NT2/D1 (cell line): ENCODE measurements at places on chromosomes 6 and 20.

DNA sequence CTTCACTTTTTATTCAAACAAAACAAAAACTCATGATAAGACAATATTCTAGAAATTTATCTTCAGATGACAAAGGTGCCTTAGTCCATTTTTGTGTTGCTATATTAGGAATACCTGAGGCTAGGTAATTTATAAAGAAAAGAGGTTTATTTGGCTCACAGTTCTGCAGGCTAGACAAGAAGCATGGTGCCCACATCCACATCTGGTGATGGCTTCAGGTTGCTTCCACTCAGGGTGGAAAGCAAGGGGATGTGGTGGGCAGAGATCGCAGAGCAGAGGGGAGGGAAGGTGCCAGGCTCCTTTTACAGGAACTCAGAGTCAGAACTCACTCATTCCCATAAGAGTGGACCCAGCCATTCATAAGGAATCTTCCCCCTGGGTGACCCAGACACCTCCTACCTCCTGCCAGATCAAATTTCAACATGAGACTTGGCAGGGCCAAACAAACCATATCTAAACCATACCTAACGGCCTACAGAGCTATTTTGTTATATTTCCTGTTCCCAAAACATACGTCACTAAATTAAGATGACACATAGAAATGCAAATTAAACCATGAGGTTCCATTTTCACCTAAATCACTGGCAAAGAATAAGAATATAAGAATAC is 26.4 kb downstream of the ABHD12 start:
- DNase-seq: no peak

GRCh38 chr6:55979526-55979925 is 104.1 kb upstream of the BMP5 start:
- DNase-seq: no peak

- DNase-seq: no peak
Measured at GRCh38 chr6:152100183-152100618, 292.7 kb downstream of the ESR1 start.

GRCh38 chr6:3697609-3698008 is 53.9 kb downstream of the PXDC1 start:
- DNase-seq: no peak

DNA sequence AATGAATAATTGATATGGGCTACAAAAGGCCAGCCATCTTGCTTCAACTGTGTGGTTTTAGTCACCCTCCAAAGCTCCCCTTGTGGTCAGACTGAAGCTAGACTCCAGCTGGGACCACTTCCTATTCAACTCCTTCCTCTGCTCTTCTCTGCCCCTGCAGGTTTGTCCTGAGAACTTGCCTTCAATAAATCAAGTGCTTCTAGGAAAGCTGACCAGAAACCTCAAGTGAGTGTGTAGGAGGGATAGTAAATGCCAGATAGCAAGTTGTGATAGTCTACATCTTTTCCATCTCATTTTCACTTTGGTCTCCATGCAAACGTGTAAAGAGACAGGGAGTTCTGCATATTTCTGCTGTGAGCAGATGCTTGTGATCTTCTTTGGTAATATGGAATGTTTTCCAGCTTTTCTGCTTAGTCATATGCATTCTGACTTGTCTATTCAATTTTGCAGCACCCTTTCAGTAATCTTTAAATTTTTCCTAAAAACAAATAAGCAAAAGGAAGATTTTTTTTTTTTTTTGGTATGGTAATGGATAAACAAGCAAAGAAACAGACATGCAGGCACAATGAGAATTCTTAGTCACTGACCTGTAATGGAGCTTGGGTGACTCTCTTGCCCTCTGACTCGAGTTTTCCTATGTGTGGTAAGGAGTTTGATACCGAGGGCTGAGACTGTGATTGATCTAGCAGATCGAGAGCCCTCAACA is 201.3 kb upstream of the BTBD3 start:
- DNase-seq: peak; percentile 43

GRCh38 chr20:25247956-25248785 is at the start of gene PYGB:
TSS of gene PYGB (plus strand) at chr20:25248085. CDS start at chr20:25248179, 94 bp downstream.
- peak; percentile 51 for DNase-seq

- peak; percentile 82 for DNase-seq
Measured at GRCh38 chr6:90369024-90369519, 72.4 kb upstream of the BACH2 start.

GRCh38 chr6:113873043-113873667 is 16.0 kb downstream of the MARCKS start:
- no peak for DNase-seq

GRCh38 chr6:63709148-63709547 is 73.5 kb downstream of the PHF3 start:
- no peak for DNase-seq

DNA sequence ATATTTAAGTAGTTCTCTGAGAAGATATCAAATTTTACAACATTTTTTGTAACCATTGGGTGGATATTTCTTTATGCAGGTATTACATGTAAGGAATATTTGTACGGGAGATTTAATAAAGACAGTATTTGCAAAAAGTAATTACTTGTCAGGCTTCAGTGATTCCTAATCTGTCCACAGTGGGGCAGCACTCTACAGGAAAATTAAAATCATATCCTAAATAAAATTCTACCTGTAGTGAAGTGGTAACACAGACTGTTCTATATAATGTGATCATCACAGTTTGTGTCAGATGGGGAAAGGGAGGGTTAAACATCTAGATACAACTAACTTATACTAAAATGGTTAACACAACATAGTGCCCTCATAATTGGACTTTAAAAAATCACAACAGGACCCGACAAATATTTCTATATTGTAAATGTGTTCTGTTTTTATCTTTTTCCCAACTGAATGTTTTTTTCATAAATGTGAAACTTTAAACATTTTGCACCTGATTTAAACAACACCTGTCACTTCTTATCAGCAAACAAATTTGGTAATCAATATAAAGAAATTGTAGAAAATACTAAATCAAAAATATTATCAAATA is 145.6 kb upstream of the MANEA start:
- DNase-seq: peak; percentile 16

GRCh38 chr20:51871943-51872342 is 69.6 kb upstream of the SALL4 start:
- DNase-seq: no peak

GRCh38 chr6:168864541-168865460 is 388.8 kb downstream of the THBS2 start:
- no peak for DNase-seq

DNA sequence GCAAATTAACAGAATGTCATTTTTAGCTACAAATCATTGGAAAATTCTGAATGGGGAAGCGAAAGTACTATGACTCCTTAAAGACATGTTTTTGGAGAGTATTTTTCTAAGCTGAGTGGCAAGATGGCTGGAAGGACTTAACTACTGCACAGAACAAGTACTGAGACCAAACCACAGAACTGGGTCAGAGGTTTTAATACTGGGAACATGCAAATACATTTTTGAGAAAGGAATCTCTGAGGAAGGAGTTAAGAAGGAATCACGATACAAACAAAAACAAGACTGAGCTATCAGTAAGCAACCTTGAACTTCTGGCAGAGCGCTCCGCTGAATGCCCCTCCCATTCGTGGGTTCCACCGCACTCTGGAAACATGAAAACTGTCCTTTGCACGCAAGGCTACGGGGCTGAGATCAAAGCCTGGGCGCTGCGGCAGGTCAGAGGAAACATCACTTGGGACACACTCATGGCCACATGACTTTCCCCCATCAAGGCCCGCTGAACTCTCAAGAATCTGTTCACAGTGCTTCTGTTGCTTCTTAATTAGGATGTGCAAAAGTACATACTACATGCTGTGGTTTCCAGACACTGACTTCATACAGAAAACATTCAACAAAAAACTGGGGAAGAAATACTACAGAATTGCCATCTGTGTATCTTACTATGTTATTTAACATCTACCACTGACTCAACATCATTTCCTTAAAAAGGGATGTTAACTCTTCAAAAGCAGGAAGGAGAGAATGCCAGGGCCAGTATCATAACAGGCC is 27.8 kb downstream of the SLC23A2 start:
- DNase-seq: no peak

GRCh38 chr6:34195726-34196115 is 41.0 kb upstream of the HMGA1 start:
- no peak for DNase-seq

DNA sequence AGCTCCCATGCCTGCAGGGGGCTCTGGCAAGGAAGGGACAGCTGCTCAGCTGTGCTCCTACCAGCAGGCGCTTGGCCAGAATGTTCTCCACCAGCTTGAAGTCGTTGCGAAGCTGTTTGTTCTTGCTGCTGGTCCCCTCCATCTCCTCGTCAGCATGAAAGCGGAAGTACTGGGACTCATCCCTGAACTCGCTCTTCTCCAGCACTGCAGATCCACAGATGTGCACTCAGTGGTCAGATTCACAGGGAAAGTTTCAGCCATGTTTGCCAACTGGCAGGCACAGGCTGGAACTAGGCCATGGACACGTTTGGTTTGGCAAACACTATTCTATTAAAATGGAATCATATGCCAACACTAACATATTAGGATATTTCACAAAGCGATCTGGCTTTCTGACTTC is 167.9 kb downstream of the PREX1 start:
- no peak for DNase-seq

DNA sequence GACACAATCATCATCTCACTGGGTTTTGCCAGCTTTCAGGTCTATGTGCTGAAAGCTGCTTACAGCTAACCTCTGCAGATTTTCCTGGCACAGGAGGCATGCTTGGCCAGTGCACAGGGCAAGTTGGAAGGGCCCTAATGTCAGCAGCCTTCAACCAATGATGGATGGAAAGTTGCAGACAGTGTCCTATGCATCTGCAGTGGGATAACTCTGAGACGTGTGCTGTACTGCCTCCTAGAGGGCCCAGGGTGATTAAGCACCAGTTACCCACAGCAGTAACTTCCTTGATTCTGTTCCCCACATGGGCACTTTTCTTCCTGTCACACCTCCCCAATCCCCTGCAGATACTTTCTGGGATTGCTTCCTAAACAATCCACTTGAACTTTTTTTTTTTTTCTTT is 38.6 kb downstream of the OVOL2 start:
- DNase-seq: peak; percentile 27

DNA sequence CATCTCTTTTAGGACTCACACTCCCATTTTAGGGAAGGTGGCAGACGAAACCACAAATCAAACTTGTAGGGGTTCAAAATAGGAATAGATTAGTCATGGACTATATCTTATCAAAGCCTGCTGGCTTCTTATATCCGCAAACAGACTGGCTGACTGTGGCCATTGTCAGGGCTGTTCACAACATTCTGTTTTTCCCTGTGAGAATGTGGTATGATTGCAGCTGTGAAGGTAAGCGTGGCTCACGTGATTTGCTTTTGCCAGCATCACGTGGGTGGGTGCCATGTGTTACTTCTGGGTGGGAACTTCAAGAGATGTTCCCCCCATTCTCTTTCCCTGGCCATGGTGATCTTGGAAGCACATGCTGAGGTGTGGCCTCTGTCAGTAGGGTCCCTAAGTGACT is 5.9 kb downstream of the IP6K3 start:
- no peak for DNase-seq

DNA sequence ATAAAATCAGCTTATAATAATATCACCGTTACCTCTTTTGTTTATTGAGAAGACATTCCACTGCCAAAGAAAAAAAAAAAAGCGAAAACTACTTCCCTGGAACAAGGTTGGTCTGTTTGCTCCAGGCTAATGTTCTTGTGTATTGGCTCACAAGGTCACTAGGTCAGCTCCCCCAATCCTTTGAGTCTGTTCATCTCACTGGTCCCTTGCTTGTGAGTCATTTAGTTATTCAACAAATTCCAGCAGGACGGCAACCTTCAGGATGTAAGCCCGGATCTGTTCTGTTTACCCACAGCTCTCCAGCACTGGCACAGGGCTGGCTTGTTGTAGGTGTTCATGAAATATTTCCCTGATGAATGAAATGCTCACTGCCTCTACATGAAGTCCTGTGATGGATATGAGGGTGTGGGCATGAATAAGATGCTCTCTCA is 3.3 kb downstream of the ARHGAP40 start:
- DNase-seq: peak; percentile 63

GRCh38 chr6:118696271-118696670 is 44.9 kb upstream of the CEP85L start:
- no peak for DNase-seq

DNA sequence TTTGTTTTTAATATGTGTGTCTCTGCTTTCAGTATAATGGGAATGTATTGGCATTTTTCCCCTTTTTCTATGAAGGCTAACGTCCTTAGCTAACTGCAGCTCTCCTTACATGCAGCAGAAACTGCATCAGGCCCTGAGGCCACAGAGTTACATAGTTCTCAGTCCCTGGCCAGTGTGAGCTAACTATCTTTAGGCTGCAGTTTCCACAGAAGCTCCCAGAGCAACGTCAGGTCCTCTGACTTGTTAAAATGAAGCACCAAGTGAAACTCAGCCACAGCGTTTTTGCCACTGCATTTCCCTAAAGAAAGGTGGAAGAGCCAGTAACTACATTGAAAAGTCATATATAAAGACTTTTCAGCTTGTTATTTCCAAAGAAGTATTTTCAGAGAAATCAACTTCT is 244.7 kb downstream of the CBLN4 start:
- no peak for DNase-seq

GRCh38 chr6:119800526-119800925 is 451.0 kb upstream of the MAN1A1 start:
- DNase-seq: no peak

GRCh38 chr6:64288351-64288750 is 652.7 kb downstream of the PHF3 start:
- DNase-seq: no peak

- no peak for DNase-seq
Measured at GRCh38 chr20:58702161-58702510, 9.5 kb downstream of the NPEPL1 start.

DNA sequence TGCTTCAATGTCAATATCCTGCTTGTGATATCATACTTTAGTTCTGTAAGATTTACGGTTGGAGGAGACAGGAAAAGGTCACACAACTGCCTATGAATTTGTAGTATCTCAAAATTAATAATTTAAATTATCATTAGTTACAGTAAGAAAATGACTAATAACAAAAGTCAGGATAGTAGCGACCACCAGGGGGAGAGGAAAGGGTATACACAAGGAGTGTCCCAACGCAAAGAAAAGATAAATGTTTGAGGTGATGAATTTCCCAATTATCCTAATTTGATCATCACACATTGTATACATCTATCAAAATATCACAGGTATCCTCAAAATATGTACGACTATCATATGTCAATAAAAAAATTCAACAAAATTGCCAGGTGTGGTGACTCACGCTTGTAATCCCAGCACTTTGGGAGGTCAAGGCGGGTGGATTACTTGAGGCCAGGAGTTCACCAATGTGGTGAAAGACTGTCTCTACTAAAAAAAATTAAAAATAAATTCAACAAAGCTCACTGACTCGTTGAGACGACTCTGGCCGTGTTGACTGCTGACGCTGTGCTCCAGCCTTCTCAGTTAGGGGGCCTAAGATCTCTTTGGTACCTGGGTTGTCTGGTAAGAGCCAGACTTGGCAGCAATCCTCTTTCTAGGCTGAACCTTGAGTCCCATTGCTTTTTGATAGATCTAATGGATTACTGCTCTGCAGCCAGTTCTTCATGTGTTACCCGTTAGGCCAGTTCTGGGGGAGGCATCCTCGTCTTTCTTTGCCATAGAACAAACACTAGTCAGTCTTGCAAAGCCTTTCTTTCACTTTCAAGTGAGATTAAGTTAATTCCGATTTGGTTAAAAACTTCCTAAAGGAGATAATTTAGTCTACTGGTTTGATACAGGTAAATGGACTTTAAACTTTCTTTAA is 9.0 kb upstream of the OVOL2 start:
- no peak for DNase-seq

- DNase-seq: no peak
Measured at GRCh38 chr6:89047473-89047872, 33.1 kb upstream of the PNRC1 start.
